ENCODE measurements at places on chromosomes 1 and 21.

- DNase-seq, result no peak
Observed at GRCh38 chr1:77446841-77447555, 165.2 kb downstream of the AK5 start.

GRCh38 chr1:42003433-42003832, 84.7 kb upstream of the HIVEP3 start:
- DNase-seq, result no peak

GRCh38 chr21:46188226-46189212, 4.3 kb upstream of the SPATC1L start:
- DNase-seq, result peak; percentile 55

- no peak for DNase-seq
Observed at GRCh38 chr1:207015791-207016190, 16.8 kb downstream of the C1orf116 start.

GRCh38 chr21:35232545-35233176, 183.6 kb upstream of the RUNX1 start:
- no peak for DNase-seq

- DNase-seq, result no peak
Observed at GRCh38 chr1:4532656-4533055, 121.8 kb upstream of the AJAP1 start.

DNA sequence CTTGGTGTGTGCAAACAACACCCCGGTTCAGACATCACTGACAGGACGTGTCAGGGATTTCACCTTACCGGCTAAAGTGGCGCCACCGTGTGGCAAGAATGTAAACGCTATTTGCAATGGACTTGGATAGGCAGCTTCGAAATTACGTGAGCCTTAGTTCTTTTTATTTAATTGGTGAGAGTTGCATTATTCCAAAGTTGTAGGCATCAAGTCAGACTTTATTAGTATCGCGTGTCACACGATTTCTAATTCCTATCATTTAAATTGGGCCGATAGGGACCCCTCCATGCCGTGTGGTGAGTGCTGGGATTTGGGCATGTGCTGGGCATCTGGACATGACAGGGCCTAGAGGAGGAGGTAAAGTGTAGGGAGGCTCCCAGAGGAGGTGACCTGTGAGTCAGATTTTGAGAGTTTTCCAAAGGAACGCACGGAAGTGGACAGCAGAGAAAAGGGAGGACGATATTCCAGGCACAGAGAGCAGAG, 14.5 kb upstream of the CPT2 start:
- DNase-seq, result peak; percentile 53

GRCh38 chr1:5754817-5755551, 237.2 kb downstream of the NPHP4 start:
- DNase-seq, result no peak

- DNase-seq, result no peak
Observed at GRCh38 chr1:28130901-28131300, 42.5 kb upstream of the EYA3 start.

DNA sequence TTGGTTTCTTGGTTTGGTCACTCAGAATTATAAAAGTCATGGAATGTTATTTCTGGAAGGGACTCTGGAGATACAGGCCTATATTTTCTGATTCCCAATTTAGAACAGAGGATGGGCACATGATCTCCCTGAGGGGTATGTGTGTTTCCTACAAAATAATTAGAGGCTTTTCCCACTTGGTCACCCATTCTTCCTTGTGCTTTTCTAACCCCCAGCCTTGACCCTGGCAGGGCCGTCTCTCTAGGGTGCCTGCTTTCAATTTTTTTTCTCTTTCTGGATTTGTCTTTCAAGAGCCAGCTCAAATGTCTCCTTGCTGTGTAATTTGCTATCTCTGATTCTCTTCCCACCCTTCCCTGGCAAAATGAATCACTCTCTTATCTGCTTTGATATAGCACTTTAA, 131.9 kb downstream of the HLX start:
- DNase-seq, result no peak

- no peak for DNase-seq
Observed at GRCh38 chr1:61318319-61319125, 236.2 kb downstream of the NFIA start.

DNA sequence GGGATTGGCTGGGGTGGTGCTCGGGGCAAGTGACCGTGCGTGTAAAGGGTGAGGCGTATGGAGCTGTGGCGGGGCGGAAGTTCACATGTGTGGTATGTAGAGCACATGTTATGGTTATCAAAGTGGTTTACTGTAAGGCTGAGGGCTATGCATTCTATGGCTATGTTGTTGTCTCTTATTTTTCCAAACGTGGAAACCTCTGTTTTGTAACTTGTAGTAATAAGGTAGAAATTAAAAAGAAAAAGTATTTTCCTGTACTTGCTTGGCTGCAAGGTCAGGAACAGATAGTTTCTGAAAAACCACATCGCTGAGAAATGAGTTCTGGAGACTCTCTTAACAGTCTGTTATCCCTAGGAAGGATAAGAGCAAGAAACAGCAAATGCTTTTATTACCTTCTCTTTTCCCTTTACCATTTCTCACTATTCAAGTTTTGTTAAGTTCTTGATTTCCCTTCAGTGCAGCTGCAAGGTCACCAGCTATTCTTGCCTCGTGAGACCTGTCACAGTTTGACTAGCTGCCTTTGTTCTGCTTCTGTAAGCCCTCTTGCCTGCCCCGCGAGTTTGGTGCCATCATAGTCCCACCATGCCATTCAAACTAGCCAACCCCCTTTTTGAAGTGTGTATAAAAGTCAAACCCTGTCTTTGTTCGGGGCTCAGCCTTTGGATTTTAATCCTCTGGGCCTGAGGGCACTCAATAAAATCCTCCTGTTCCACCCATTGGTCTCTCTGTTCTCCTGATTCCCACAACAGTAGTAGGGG, 9.5 kb downstream of the RNU1-2 start:
- DNase-seq, result peak; percentile 97

DNA sequence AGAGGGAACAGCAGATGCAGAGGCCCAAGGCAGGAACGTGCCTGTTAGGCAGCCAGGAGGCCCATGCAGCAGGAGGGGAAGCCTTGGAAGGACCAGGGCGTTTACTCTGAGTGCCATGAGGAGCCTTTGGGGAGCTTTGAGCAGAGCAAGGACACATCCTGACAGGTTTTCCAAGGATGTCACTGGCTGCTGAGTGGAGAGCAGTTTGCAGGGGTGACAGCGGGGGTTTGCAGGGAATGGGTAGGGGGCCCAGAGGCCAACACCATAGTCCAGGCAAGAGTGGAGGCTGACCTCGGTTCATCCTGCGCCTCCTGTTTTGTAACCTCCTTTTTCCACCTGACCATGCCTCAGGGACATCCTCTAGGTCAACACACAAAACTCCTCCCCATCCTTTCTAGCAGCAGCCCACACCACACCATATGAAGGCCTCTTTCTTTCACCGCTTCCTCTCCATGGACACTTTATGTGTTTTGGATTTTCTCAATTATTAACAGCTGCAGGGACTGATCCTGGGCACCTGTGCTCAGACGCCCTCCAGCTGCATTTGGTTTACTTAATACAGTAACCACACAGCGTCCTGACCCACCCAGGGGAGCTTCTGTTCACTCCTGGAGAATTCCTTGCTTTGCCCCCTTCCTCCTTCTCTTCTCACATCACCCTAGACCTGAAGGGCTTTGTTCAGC, 528.5 kb downstream of the MATN1 start:
- DNase-seq, result no peak

GRCh38 chr21:14545906-14546480, at the start of gene SAMSN1:
Gene SAMSN1, minus strand, starts transcription at chr21:14546315. Its CDS starts 54 bp downstream, at chr21:14546261.
- DNase-seq, result no peak

GRCh38 chr1:76035053-76035452, 39.5 kb upstream of the ST6GALNAC3 start:
- no peak for DNase-seq

DNA sequence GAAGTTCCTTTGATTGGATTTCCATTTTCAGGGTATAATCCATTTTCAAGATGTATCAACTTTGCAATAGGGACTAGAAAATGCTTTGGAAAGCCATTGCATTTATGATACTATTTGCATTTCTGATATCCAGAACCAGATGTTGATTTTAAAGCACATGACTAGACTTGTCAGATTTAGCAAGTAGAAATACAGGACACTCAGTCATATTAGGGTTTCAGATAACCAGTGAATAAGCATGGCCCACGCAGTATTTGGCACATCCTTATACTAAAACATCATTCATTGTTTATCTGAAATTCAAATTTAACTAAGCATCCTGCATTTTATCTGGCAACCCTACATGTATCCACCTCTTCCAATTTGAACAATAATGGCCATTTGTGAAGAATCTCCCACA, 113.3 kb upstream of the DPT start:
- DNase-seq, result no peak

DNA sequence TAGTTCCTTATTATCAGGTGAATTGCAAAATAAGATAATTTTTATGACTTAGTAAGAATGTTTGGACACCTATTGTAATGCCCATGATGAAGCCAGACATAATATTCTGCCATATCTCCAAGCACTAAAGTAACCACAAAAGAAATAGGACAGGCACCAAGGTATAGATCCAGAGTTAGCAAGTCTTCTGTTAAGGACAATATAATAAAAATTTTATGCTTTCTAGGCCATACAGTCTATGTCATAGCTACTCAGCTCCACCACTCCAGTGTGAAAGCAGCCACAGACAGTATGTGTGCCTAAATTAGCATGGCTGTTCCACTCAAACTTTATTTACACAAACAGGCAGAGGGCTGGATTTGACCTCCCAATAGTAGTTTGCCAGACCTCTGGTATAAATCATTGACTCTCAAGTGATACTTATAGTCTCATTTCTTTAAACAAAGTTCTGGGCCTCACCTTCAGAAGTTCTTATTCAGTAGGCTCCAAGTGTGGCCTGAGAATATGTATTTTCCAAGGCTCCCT, 88.3 kb downstream of the SCMH1 start:
- no peak for DNase-seq

GRCh38 chr1:155648207-155649147, 38.5 kb downstream of the MSTO1 start:
- peak; percentile 63 for DNase-seq

GRCh38 chr1:175186433-175187160, 6.0 kb downstream of the KIAA0040 start:
- DNase-seq, result no peak

DNA sequence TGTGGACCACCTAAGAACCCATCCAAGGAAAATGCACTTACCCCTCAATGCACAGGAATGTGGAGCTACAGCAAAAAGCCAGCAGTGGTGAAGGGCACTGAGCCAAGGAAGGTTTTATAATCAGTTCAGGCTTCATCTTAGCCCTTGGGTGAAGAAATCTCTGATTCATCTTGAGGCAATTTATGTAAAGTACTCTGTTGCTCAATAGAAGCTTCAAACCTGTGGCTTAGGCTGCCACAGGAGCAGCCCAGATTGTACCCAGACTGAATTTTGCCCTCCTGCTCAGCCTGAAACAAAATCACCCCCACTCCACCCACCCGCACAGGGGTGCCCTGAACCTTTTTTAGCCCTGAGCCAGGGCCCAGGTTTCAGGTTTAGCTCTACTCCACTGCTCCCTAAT, at the start of gene S100A12:
TSS of gene S100A12 (minus strand) at position 111 of the 400 bp plus-strand sequence. CDS start 1,029 bp downstream, outside the sequence.
- DNase-seq, result no peak

- DNase-seq, result no peak
Observed at GRCh38 chr1:117795792-117796191, 133.6 kb downstream of the GDAP2 start.

DNA sequence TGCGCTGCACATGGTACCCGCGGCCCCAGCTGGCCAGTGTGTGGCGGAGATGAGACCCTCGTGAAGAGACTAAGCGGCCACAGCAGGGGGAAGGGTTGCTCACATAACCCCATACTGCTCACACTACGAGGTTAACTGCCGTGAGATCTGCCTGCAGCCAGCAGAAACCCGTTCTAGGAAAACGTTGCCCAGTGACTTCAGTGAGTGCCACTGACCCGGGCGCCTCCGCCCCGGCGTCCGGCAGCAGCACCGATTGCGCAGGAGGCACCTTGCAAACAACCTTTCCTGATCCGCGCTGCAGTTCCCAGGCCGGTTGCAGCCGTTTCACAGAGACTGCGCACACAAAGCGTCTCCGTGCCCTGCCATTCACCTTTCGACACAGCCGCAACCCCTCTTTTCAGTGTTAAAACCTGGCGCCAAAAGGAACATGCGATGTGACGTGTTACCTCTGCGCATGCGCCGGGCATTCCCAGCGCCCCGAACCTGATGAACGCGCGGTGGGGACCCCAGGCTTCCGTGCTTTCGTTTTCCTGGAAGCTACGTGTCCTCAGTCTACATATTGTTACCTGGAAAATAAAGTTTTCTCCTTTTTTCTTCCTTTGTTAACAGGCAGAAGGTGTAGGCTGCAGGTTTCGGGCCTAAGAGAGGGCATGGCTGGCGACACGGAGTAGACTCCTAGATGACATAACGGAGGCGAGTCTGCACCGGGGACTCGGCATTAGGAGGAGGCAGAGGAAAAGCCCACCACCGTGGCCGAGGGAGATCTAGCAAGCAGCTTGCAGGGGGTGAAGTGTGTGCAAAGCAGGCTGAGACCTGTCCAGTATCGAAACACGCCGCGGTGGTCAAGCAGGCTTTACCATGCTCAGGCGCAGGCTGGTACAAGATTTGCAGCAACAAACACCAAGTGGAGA, 8.9 kb downstream of the VPS26C start:
- DNase-seq, result peak; percentile 31

GRCh38 chr1:155717041-155717440, 28.1 kb downstream of the DAP3 start:
- DNase-seq, result no peak

GRCh38 chr1:204084247-204084772, 11.4 kb downstream of the SOX13 start:
- peak; percentile 18 for DNase-seq

DNA sequence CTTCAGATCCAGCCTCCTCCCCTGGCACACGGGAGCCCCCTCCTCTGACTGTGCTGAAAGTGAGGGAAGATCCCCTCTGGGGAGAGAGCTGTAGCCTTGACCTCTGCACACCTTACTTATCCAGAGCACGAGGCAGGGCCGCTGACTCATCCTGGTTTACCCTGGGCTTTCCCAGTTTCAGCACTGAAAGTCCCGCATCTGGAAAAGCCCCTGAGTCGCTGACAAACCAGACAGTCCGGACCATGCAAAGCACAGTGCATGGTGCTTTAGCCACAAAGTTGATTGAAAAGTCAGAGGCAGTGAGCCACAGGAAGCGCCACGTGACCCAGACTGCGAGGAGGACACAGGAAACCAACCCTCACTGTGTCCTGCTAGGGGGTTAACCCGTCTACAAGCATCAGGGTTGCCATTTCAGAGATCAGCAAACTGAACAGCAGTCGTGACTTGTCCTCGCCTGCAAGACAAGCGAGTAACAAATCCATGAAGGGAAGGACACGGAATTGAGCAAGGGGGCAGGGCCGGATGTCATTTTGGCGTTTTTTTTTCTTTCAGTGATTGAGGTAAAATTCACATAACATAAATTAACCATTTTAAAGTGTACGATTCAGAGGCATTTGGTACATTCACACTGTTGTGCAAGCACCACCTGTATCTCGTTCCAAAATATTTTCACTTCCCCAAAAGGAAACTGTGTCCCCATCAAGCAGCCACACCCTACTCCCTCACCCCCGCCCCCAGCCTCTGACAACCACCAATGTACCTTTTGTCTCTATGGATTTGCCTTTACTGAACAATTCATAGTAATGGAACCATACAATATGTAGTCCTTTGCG, 19.9 kb upstream of the IFNGR2 start:
- no peak for DNase-seq

- no peak for DNase-seq
Observed at GRCh38 chr1:57270927-57271698, 152.7 kb downstream of the DAB1 start.

GRCh38 chr1:22983944-22984343, 11.3 kb upstream of the LACTBL1 start:
- DNase-seq, result no peak
